DMS53 (cell line): ENCODE measurements at places on chromosomes 2 and 18.

DNA sequence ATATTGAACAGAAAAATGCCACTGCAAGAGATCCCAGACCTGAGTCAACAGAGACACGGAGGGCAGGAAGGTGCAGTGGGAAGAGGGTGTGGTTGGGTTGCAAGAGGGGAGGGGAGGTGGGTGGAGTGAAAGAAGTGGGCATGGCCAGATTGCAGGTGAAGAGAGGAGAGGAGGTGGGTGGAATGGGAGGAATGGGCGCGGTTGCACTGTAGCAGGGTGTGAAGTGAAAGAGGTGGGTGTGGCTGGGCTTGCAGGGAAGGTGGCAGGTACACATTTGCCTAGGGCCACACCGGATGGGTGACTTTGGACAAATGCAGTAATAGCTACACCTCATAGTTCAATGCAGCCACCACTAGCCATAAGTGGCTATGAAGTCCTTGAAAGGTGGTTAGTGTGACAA is 71.1 kb downstream of the DOCK10 start:
- peak; percentile 51 for DNase-seq

DNA sequence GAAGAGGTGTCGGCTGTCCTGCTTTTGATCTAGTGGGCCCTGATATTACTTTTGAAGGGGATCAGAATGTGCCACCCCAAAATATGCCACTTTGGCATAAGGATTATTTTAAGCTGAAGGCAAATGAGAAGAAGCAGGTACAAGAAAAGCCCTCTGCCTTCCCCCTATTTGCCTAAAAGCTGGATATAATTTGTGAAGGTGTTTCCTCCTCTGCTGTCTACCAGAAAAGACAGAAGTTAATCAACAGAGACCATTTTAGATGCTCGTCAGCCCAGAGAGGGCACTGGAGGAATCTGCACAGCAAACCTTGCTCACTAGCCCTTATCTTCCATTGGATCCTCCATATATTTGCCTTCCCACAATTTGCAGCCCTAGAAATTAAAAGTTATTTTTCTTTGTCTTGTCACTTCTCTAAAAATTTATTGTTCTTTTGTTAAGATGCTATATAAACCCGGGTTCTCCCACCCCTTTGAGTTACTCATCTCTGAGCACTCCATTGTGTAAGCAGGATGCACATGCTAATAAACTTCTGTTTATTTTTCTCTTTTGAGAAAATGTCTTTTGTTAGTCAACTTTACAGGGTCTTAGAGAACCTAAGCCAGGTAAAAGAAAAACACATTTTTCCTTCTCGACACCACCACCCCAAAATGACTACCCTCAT is 163.2 kb upstream of the SLC1A4 start:
- no peak for DNase-seq

GRCh38 chr2:169366066-169366465 is 3.7 kb upstream of the LRP2 start:
- peak; percentile 13 for DNase-seq

DNA sequence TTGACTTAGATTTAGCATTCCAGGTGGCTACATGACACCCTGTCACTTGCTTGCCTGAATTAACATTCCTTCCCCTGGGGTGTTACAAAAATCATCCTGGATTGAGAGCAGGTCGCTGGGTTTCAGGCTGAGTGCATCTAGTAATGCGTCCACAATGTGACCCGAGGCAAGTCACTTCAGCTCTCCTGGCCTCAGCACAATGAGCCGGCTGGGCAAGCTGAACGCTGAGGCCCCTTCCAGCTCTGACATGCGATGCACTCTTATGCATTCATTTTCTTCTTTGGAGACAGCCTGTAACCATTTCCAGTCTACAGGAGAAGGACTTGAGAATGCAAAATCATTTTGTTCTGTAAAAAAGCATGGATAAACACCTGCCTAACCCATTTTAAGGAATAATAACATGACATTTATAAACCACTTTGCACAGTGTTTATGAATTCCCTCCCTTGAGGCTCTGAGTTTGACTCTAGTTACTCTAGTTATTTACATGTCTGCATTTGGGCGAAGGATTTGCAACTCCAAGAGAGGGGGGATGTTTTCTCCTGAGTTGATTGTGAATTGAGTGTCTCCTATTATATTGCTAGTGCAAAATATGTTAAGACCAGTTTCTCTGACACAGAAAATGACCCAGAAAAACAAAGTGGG is 63.0 kb upstream of the CPO start:
- DNase-seq, result no peak

GRCh38 chr18:13211534-13211933 is 7.0 kb upstream of the LDLRAD4 start:
- no peak for DNase-seq

GRCh38 chr2:181046833-181047232 is 66.4 kb downstream of the UBE2E3 start:
- DNase-seq, result no peak

- DNase-seq, result no peak
These were observed 7.5 kb downstream of the GDF7 start for GRCh38 chr2:20674309-20674965.

- DNase-seq, result peak; percentile 85
These were observed 886.0 kb upstream of the CHAC2 start for GRCh38 chr2:52881606-52882005.

DNA sequence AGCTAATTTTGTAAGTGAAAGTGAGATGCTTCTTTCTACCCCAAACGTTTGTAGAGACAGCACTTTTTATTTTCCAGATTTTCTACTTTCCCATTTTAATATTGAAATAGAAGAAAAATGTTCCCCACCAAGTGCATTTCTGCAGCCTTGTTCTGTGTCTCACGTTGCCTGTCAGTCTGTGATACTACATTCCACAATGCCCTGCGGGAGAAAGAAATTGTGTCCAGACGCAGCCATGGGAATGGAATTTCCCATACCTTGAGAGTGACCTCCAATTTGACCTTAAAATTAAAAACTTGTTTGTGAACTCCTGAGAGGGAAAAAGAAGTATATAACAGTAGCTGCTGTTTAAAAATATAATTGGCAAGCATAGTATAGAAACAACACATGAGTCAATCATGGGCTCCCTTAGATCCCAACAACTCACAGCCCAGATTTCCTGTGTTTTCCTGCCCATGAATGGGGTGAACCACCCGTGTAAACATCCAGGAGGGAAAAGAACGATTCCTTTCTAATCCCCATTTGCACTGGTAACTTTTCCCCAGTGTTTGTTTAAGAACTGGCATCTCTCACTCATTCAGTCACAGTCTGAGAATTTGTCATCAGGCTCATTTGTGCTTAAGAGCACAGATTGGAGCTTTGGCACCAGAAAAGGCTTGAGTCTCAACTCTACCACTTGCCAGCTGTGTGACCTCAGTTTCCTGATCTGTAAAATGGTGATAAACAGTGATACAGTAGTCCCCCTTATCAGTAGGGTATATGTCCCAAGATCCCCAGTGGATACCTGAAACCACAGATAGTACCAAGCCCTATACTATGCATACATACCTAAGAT is 166.1 kb upstream of the ZNF521 start:
- peak; percentile 47 for DNase-seq

GRCh38 chr2:67096886-67097285 is 300.2 kb upstream of the ETAA1 start:
- no peak for DNase-seq

GRCh38 chr2:188870289-188870688 is 103.9 kb upstream of the COL3A1 start:
- DNase-seq, result no peak

GRCh38 chr2:45273412-45274249 is 264.4 kb upstream of the SIX2 start:
- peak; percentile 92 for DNase-seq

- no peak for DNase-seq
These were observed 308.4 kb downstream of the CYRIA start for GRCh38 chr2:16357188-16357587.

- no peak for DNase-seq
These were observed 259.9 kb downstream of the NDUFA10 start for GRCh38 chr2:239765076-239765845.
